ENCODE measurements at places on chromosomes 2 and 18.

DNA sequence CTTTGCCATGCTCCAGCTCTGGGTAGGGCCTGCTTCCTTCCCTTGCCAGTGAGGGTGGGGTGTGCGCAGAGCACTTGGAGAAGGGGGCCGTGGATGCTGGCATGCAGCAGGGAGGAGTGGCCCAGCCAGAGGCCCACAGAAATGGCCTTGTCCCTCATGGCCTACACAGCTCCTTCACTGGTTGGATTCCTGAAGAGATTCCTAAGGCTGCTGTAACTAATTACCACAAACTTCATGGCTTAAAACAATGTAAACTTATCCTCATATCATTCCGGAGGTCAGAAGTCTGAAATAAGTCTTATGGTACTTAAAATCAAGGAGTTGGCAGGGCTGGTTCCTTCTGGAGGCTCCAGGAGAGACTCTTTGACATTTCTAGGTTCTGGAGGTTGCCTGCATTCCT is 195.2 kb downstream of the GLI2 start:
- DNase-seq: no peak

- DNase-seq: no peak
Measured at GRCh38 chr2:33606100-33606499, 7.0 kb upstream of the FAM98A start.

DNA sequence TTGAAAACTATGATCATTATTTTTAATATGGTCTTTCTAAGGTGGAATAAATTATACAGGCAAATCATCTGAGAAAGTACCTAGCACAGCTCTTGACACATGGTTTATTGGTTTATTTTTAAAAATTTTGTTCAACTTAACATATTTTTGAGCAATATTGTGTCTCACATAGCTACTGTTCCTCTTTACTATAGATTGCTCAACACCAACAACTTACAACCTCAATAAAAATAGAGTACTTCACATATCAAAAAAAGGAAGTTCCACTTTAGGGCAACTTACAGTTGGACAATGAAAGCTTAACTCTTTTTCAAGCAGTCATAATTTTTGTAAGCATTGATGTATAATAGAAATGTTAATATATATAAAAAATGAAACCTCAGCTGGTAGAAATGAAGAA is 440.9 kb upstream of the UBE2E3 start:
- no peak for DNase-seq

- DNase-seq: no peak
Measured at GRCh38 chr2:240295256-240296103, 140.0 kb upstream of the GPC1 start.

- no peak for DNase-seq
Measured at GRCh38 chr2:106159866-106160785, 34.0 kb downstream of the UXS1 start.

DNA sequence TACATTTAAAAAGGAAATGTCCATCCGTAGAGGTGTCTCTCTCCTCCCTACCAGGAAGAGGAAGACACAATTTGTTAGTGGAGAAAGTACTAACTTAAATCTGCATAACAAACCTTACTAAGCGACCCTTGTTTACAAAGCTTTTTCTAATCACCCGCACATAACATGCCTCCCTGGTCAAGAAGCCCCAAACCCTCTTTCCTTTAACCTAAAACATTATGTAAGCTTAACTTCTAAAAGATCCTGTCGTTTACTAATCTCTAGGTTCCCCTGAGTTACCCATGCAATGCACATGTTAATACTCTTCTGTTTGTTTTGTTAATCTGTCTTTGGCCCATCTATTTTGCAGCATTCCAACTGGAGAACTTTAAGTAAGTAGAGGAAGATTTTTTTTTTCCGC is 630.3 kb upstream of the NRXN1 start:
- DNase-seq: no peak

DNA sequence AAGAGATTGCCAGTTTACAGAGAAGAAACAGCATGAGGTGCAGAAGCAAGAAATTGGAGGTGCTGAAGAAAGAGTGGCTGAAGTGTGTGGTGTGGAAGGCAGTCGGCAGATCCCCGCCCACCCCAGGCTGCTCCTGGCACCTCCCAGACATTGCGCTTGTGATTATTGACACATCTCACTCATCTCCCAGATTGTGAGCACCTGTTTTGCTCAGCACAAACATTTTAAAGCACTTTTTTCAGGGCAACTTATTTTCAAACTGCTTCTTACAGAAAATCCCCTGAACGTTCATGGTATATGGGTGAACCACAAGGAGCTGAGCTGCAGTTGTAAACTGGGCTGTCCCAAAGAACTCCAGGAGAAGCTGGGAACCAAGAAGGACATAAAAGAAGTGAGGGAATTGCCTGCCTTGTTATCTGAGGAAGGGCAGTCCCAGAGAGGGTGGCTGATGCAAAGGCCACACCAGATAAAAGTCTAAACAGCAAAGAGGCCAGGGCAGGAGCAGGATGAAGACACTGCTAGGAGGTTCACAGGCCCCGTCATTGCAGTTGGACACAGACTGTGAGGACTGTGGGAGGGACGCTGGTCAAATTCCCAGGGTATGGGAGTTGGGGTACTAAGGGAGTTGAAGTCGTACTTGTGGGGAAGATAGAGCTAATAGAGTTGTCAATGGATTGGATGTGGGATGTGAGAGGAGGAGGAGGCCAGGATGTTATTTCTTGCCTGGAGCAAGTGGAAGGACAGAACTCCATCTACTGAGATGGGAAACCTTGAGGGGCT is 65.1 kb downstream of the INPP4A start:
- no peak for DNase-seq

DNA sequence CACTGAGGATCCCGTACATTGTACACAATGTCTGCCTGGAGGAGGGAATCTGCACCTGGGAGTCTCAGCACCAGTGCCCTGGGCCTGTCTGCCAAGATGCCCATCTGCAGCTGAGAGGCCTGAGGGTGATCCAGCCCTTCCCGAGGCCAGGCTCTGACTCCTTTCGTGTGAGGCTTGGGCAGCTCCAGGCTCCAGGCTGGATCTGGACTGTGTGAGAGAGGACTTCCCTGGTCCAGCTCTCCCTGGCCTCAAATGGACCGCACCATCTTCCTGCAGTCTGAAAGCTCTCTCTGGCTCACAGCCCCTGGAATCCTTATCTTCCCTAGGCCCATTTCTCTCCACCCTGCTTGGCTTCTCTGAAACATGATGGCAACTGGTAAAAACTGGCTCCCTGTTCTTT is 324.6 kb downstream of the DYSF start:
- no peak for DNase-seq

- no peak for DNase-seq
Measured at GRCh38 chr2:187547353-187547979, 6.8 kb downstream of the TFPI start.

- DNase-seq: no peak
Measured at GRCh38 chr2:119251652-119252051, 28.0 kb downstream of the STEAP3 start.

DNA sequence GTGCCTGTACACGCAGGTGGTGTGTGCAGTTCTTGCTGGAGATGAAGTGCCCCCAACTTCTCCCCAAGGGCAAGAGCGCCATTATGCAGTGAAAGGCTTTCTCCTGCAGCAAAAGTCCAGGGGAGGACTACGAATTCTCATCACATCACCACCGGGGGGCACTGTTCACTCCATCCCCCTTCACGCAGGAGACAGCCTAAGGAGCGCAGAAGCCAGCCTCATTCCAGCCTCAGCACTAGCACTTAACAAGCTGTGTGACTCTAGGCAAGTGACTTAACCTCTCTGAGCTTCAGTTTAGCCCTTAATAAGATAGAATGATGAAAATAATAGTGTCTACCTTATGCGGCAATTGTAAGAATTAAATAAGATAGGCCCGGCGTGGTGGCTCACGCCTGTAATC is 32.3 kb downstream of the DNMT3A start:
- peak; percentile 70 for DNase-seq

DNA sequence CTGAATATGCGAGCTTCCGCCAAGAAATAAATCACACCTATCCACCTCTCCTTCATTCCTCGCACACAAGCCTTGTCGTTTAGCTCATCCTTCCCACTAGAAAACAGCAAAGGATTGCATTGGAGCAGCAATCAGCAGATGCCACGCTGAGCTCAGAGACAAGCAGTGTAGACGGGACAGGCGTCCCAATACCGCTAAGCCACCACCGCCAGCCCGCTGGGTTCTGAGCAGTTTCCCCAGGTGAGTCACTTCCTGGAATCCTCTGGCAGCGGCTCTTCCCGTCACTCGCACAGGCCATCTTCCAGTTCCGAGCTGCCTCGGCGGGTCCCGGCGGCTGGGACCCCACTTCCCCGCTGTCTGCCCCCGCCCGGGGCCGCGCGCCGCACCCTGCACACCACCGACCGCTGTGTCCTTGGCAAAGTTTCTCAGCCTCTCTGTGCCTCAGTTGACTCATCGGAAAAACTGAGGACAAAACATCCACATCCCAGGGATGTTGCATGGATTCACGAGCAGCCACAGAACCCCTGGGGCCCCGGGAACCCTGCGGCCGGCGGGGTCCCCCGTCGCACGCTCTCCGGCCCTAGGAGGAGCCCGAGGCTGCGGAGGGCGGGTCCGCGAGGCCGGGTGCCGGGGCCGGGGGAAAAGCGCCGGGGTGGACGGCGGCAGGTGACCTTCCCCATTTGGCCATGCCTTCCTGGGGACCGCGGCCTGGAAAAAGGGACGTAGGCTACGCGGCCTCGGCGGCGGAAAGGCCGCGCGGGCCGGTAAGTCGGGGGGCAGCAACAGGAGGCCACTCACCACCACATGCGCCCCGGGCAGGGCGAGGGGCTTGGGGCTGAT is 573 bp downstream of the KDSR start:
- DNase-seq: no peak

DNA sequence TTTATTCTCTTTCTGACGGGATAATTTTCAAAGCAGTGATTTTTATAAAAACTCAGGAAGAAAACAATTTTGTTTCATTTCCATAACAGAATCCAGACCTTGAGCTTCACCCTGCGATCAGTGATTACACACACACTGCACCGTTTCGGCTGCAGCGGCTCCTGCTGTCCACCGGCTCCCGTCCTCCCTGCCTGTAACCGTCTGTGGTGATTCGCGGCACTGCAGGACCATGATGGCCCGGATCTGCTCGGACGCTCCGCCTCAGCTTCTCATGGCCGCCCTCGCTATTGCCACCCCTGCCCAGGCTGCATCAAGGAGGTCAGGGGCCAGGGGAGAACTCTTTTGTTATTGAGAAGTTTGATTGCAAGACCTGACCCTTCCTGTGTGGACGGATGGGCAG is 246.1 kb downstream of the TWIST2 start:
- no peak for DNase-seq

DNA sequence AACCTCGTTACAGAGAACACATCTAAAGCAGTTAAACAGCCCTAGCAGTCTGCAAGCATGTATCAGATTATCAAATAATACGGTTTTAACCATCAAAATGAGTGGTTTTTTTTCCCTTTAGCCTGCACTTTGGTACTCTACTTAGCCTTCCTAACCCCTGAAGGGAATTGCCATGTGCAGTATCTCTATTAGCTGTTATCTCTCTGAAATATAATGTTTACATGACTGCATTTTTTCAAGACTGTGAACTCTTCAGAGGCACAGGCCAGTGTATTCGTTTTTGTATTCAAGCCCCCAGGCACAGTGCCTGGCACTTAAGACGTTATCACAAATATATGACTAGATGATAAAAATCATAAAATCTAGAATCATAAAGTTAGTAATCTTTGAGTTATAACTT is 509.5 kb downstream of the PARD3B start:
- no peak for DNase-seq

DNA sequence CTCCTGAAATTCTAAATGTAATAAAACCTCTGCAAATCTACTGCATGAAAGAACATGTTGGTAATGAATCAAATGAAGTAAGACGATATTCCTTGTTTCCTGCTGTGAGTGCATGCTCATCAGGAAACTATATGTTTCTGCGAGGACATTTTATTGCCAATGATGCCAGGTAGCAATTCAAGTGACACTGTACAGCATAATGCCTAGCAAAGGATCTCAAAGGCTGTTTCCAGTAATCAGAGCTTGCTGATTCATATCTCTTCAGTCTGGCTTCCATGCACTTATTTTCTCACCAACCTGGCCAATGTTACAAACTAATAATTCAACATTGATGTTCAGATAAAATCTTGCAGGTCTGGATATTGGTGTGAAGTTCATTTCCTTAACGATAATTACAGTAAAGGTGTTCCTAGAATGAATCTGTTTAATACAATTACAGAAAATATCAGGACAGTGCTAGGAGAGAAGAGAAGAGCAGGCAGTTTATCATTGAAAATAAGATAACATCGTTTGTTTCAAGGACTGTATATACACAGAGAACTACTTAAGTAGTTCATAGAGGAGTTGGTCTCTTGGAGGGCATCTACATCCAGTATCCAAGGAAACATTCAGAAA is 568.5 kb upstream of the SOX11 start:
- no peak for DNase-seq

DNA sequence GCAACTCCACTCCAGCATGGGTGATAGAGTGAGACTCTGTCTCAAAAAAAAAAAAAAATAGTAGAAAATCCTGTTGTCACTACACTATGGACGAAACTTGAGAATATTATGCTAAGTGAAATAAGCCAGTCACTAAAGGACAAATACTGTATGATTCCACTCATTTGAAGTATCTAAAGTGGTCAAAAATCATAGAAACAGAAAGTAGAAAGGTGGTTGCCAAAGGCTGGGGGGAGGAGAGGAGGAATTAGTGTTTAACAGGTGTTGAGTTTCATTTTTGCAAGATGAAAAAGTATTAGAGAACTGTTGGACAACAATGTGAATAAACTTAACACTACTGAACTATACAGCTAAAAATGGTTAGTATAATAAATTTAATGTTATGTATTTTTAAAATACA is 18.8 kb upstream of the RMP24 start:
- DNase-seq: no peak

DNA sequence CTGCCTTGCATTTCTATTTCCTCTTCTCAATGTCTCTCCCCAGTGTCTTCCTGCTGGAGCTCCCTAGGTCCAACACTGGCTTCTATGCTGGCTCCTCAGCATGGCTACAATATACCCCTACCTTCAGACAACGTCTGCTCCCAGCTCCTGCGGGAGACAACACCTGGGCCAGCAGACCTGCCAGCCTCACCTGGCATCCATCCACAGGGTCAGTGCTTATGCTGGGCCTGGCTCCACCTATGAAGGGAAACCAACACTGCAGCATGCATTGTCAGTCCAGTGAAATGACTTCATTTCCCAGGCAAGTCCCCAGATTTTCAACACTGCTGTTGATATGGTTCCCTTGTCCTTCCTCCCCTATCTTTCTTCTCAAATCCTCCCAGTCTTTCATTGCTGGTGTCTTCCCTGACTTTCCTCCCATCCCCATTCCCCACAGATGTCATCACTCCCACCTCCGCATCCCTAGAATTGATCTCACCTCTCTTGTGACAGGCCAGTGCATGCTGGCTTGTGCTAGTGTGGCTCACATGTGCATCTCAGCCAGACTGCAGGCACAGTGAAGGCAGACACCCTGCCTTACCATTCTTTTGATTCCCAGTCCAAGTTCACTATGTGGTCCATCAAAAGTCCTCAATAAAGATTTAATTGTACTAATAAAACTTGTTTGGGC is 98.0 kb downstream of the MYO5B start:
- DNase-seq: no peak

DNA sequence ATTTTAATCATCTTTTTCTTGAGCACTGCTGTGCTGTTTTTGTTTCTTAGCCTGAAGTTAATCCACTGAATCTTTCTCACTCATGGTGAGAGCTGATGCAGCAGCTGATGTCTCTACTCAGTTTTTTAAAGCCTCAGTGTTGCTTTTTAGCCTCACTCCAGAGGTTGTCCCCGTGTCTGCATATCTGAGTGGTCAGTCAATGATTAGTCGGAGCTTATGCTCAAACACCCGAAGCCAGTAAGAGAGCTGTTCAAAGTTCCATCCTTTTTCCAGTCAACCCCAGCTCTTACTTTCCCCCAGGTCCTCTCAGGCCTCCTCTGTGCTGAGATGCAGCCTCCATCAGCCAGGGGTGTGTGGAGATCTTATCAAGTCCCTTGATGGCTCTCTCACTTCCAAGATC is 81.1 kb downstream of the MBOAT2 start:
- DNase-seq: no peak

All from midbrain (tissue), 1 donor.